ENCODE measurements at places on chromosomes 12 and 14.

GRCh38 chr12:109760031-109760929 lies 46.7 kb downstream of the FAM222A start:
- DNase-seq: no peak

DNA sequence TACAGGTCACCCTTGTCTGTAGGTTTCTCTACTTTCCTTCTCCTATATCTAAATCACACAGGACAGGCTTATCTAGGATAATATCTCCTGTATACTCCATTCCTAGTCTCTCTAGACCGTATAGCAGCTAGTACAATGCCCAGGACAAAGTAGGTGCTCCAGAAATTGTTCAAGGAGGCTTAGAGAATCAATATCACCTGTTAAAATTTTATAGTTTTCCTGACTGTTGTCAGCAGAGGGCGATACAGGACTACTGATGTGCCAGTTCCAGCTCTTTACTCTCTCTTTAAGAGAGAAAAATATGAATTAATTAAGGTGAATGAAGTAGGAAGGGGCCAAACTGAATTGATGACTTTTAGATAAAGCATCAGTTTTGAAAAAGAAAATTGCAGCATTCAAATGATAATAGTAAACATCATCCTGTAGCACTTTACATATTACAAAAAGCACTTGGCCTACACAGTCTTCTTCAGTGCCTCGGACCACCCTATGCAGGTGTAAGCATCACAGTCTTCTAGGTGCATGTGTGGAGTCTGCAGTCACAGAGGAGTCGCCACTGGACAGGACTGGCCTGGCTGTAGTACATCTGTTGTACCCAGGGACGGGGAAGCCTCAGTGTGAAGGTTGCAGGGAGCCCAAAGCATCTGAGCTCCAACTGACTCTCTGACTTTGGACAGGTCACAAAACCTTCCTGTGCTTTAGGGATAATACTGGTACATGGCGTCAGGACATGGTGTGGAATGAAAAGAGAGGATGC lies 61.9 kb upstream of the MAX start:
- no peak for DNase-seq

DNA sequence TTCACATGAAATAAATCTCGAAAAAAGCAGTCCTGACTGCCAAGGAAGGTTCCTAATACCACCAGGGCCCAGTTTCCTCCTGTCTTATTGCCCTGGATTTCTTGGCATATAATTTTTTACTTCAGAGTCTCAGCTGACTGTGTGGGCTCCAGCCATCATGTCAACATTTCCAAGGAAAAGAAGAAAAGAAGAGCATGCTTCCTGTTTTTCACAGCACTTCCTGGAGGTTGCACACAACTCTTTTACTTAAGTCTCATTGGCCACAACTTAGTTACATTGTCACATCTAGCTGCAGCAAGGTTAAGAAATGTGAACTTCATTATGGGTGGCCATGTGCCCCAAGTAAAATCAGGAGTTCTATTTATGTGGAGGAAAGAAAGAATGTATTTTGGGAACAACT lies 24.3 kb downstream of the DACT1 start:
- DNase-seq: no peak

GRCh38 chr12:107241411-107241810 lies 148.1 kb upstream of the CRY1 start:
- DNase-seq: no peak

- no peak for DNase-seq
These were observed 209.4 kb downstream of the NAV3 start for GRCh38 chr12:78040111-78040510.

GRCh38 chr12:49868449-49868848 lies 25.5 kb upstream of the BCDIN3D start:
- no peak for DNase-seq

GRCh38 chr12:92912052-92912451 lies 17.0 kb downstream of the EEA1 start:
- DNase-seq: no peak

GRCh38 chr14:70847406-70848090 lies 38.2 kb upstream of the MAP3K9 start:
- DNase-seq: no peak

- DNase-seq: no peak
These were observed 3.3 kb downstream of the TMEM121 start for GRCh38 chr14:105529569-105530284.

GRCh38 chr14:53547593-53547992 lies 394.5 kb upstream of the DDHD1 start:
- DNase-seq: no peak

GRCh38 chr14:79062226-79062625 lies 892.1 kb downstream of the NRXN3 start:
- no peak for DNase-seq

GRCh38 chr14:68451696-68452373 lies 341.0 kb downstream of the ZFP36L1 start:
- DNase-seq: no peak

GRCh38 chr12:76470028-76470939 lies 89.3 kb downstream of the OSBPL8 start:
- no peak for DNase-seq

DNA sequence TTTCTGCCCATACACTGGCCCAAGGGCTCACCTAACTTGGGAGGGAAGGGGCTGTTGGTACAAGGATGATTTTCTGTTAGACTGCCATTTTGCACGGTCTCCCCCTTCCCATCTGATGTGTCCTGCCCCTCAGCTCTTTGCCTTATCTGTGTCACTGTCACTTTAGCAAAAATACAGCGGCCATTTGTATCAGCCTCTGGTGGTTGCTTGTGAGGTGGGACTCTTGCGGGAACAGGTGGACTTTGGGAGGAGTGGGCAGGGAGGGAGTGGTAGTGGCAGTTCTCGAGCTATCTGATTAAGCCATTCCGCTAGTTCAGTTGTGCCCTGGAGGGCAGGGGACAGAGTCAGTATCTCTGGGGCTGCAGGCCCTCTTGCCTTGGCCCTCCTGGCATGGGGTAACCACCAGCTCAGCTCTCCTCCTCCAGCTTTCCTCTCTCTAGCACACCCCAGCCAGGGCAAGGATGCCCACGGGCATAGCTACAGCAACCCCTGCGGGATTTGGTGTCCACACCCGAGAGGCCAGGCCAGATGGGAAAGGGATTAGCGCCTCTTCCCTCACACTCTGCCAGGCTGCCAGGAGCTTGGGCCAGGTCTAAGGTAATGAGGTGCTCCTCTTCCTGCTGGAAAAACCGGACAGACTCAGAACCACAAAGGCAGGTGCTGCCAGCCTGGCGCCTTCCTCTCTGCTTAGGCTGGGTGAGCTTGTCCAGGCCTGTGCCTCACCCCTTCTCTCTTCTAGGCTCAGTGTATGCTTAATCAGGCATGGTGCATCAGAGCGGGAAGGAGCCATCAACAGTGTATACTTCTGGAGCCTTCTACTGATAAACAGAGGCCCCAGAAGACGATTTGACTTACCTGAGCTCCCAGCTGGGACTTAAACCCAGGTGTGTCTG lies 8.7 kb downstream of the SLC48A1 start:
- no peak for DNase-seq

GRCh38 chr12:124769163-124769530 lies 94.5 kb downstream of the SCARB1 start:
- no peak for DNase-seq

DNA sequence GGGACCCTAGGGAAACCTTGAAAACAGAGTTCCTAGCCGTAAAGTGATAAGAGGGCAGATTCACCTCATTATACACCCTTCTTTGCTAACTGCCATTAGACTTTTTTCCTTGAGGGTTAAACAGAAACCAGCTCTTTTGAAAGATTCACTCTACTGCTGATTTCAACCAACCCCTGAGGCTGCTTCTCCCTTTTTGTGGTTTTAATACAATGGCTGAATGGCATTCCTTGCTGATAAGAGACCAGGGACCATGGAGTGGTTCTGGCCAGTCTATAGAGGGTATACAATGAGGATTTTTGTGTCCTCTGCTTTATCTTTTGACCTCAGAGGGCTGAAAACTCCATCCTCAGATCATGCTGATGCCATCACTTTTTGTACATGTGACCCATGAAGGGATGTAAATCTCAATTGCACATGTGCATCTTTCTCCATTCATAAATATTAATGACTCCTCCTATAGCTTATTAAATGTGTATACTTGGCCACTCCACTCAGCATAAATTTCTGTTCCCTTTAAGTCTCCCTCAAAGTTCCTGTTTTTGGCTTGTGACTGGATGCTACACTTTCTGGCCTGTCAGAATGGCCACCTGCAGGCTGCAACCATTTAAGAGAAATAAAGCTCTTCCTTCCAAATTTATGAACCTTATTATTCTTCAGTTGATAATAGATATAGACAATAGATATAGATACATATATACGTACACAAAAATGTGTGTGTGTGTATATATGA lies 233.8 kb upstream of the SEL1L start:
- DNase-seq: no peak

DNA sequence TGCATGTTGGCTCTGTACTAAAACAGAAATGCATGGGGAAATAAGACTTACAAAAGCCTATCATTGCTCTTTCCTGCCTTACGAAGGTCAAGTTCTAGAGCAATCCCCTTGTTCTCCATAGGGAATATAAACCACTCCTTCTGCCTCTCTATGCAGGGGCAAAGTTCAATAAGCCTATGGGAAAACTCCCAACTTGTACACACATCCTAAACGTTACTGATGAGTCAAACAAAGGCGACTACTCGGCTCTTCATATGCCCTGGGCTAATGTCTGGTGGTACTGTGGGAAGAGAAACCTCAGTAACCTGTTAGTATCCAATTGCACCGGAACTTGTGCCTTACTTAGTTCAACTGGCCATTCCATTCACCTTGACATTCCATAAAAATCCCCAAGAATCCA lies 32.7 kb downstream of the PRMT8 start:
- DNase-seq: no peak

DNA sequence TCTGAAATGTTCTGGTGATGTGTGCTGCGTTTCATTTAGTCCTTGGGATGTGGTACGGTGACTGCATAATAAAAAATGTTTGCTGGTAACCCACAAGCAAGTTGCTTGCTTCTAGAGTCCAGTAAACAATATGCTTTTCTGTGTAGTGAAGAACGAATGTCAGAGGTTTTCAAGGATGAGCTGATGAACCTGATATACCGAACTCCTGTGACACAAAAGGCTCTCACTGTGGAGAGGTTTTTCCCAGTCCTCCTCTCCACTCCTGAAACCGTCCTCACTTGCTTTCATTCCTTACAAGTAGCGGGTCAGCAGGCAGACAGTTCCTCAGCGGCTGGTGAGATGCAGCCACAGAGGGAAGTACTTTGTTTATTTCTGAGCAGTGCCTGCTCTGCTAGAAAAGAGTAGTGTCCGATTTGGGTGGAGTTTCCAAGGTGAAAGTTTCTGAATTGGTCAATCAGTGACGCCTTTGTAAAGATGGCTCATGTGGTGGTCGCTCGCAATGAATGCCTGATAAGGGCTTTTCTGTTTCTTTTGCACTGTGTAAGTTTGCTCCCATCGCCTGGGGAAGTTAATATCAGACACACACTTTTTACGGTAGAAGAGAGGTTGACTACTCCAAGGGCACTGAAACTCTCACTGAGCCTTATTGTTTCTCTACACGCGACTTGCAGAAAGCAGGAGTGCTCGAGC lies 3.0 kb downstream of the ETV6 start:
- DNase-seq: no peak

DNA sequence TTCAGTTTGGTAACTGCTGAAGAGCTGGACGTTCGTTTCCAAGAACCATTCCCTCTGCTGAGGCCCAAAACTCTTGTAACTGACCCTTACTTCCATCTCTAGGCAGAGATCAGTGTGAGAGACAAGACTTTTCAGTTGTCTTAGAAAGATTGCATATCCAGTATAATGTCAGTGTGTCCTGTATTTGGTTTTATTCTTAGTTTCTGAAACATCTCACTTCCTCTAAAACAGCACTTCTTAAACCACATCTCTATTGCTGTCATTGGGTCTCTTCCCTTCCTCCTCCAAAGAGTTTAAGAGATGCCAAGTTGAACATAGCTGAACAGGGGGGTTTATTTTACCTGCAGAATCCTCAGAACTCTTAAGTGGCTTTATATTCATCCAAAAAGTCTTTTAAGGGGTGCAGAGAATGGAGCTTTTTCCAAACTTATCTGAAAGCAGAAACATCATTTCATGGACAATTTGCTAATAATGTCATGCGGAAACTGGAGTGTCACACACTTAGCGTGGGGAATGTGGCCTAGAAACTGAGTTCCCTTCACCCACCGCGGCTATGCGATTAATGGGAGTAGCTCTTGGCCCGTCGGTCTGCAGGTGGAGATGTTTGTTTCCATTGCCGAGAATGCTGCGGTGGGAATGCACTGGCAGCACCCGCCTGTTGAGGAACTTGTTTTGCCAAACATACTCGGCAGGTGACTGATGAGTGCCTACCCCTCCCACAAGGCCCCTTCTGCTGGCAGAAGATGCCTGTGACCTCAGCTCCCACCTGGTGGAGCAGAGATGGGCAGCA lies 148.2 kb downstream of the ADGRD1 start:
- no peak for DNase-seq

- no peak for DNase-seq
These were observed 12.5 kb downstream of the PACS2 start for GRCh38 chr14:105326891-105327694.

DNA sequence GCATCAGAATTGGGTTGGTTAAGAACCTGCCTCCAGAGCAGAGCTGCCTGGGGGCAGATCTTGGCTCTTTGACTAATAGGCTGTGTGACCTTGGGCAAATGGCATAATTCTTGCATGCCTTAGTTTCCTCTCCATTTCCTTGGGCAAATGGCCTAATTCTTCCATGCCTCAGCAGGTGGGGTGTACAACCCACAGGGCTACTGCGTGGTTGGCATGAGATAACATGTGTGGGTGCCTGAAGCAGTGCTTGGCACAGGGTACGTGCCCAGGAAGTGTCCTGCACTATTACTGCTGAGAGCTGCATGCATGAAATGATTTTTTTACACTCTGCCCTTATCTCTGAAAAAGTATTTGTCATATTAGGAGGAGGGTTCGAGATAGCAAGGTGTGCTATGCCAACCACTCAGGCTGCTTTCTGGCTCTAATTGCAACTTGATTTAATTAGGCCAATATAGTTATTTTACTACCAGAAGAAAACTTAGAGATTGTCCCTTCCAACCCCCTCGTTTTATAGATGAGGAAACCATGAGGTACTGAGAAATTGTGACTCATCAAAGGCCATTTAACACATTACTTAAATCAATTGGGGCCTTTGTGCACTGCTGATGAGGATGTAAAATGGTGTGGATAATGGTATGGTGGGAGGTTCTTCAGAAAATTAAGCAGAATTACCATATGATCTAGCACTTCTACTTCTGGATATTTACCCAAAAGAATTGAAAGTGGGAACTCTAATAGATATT lies 161.6 kb upstream of the HIF1A start:
- no peak for DNase-seq

DNA sequence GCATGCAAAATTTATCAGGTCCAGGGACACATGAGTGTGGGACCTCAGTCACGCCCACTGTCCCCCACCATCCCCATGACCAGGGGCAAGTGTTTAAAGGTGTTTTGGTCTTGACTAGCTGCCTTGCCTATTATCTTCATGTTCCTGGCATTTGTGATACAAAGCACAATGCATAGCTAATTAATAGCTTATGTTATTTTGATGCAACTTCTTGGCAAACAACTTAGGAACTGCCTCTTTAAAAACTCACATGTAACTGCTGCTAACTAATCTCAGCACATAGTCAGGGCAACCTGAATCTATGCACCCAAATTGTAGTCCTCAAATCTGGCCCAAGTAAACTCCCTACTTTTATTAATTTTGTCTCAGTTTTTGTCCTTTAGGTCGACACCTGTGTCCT lies 7.4 kb upstream of the OR6J1 start:
- DNase-seq: no peak
